D721Med (cell line): ENCODE measurements at places on chromosomes 12 and 14.

- DNase-seq = no peak
These were observed 619.4 kb upstream of the ATP2B1 start for GRCh38 chr12:90327793-90328743.

GRCh38 chr14:91669867-91670266 is 62.0 kb downstream of the CATSPERB start:
- no peak for DNase-seq

DNA sequence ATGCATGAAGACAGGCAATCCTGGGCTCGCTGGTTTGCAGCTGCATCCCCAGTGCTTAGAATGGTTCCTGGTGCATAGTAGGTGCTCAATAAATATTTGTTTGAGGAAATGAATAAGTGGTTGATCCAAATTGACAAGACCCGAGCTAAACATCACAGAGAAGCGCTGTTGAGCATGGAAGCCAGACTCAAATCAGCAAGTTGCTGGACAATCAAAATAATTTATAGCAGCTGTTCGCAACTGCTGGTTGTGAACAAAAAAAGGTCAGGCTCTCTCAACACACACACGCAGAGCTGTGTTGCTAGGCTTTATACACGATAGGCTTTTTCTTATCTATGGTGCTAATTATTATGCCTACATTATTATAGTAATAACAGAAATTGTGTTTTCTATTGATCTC is 190.2 kb downstream of the TBX5 start:
- no peak for DNase-seq

GRCh38 chr12:114361545-114361944 is 44.4 kb downstream of the TBX5 start:
- no peak for DNase-seq

DNA sequence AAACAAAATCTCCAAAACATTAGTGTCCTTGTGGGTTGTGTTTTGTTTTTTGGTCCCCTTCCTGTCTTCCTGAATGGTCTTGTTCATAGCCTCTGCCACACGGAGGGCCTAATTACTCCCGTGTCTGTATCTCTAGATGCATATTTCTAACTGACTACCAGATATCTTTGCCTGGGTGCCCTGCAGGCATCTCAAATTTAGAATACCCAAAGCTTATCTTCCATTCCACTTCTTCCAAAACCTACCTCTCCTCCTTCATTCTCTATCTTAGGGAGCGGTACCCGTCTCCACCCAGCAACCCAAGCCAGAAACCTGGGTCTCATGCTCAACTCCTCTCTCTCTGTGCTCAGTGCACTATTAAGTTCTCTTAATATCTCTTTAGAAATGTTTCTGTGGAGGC is 10.9 kb upstream of the METAP2 start:
- DNase-seq = no peak

DNA sequence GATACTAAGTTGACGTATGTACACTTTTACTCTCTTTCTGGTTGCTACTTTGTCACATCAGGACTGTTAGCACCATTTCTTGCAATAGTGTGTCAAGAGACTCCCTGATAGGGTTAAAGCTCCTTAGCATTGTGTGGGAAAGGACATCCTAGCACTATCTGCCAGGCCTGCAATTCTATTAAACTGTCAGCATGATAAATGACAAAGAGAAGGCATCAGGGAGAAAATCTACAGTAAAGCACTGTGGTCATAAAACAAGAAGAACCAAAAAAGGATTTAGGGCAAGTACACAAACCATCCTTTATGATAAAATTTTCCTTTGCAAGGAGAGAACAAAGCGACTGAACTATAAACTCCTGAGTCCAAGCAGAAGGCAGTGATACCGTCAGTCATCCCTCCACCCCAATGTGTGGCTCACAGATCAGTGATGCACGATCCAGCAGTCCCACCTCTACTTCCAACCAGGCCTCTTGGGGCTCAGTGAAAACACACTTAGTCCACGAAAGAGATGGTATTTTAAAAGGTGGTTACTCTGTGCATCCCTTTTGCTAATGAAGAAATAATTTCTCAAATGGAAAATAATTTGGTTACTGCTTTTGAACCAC is 31.4 kb upstream of the SLC35F4 start:
- no peak for DNase-seq

GRCh38 chr12:15646581-15646980 is 142.6 kb downstream of the EPS8 start:
- no peak for DNase-seq

DNA sequence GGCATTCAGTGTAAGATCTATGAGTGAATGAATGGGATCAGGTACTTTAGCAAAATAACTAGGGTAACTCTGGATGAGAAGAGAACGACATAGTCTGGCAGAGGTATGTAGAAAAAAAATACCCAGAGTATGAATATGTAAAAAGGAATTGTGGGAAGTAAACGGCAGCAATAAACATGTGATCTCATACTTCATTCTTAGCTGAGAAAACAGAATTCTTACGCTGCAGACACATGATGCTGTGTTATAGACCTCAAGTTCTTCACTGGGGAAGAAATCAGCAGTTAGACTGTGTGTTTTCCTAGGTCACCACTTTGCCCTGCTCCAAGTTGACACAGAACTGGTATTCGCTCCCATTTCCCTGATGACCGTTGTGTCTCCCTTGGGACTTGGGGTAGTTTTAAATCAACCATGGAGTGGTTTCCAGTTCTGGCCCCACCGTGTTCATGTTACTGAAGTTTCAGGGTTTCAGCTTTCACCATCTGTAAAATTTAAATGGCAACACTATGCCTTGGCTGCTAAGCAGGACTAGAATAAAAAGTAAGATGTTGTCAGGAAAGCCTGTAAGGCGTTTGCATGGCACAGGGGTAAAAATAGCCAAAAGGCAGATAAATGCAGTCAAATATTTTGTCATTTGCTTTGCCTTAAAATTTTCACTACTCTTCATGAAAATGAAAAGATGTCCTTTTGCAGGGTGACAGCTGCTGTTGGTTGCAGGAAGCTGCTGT is 223.7 kb downstream of the PELI2 start:
- DNase-seq = no peak

DNA sequence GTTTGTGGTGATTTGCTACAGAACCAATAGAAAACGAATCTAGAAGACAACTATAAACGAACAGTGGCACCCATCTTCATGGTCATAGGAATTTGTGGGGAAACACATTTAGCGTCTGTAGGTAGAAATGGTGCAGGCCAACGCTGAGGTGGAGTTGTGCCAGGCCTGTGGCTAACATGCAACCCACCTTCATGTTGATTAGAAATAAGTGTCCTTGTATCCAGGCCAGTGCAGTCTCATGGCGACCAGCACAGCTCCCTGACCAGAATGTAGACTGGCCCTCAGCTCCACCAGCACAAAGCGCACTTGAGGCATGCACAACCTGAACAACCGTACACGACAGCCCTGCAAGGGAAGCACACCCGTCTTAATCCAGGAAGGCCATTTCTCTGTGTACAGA is 187.0 kb downstream of the TMEM132D start:
- no peak for DNase-seq

DNA sequence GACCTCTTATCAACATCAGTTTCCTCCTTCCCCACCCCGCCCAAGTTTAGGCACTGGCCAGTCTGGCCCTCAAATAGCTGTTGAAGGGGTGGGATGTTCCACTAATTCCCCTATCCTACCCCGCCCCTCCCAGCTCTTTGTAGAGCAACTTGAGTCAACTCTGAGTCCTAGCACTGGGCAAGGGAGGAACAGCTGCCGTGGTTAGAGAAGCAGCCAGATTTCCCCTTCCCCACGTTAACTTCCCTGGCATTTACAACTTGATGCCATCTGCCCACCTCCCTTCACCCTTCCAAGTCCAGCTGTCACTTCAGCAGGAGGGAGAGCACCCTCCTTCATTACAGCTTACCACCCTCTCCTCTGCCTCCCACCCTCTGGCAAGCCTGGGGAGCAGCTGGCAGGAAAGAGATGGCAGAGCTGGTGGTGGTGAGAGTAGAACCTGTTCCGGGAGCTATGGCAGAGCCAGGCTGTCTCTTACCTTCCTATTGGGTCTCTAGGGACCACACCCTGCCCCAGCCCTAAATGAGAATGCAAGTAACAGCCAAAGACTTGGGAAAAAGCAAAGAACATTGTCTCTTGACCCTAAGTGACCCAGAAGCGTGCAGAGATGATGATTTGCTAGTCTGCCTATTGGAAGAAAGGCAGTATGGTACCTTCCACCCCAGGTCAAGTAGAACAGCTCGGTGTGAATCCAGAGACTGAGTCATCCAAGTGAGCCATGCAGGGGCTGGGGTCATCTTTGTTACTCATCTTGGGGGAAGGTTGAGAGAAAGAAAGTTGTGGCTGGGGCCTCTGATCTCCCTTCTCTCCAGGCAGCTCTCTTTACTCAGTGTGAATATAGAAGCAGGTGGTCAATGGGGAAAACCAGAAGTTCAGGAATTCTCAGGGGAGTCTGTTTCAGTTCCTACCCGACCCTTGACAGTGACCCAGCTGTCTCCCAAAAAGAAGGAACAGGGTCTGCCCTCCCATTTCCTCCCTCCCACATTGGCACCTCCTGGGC is 1.5 kb downstream of the BLOC1S1 start:
- DNase-seq = no peak

DNA sequence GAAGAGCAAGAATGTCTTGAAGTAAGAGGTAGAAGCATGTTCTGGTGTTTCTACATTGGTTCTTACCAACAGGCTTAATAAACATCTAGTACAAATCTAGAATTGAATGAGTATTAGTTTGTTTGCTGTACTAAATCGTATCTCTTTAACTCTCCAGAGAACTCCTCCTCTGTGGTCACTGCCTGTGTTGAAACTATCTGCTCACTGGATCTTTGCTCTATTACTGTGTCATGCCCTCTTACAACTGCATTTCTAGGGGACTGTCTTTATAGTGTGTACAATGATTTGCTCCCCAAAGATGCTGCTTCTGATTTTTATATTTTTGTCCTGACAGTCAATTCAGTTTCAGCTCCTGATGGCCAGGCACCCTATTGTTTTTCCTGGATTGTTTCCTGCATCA is 50.1 kb upstream of the E2F7 start:
- no peak for DNase-seq

DNA sequence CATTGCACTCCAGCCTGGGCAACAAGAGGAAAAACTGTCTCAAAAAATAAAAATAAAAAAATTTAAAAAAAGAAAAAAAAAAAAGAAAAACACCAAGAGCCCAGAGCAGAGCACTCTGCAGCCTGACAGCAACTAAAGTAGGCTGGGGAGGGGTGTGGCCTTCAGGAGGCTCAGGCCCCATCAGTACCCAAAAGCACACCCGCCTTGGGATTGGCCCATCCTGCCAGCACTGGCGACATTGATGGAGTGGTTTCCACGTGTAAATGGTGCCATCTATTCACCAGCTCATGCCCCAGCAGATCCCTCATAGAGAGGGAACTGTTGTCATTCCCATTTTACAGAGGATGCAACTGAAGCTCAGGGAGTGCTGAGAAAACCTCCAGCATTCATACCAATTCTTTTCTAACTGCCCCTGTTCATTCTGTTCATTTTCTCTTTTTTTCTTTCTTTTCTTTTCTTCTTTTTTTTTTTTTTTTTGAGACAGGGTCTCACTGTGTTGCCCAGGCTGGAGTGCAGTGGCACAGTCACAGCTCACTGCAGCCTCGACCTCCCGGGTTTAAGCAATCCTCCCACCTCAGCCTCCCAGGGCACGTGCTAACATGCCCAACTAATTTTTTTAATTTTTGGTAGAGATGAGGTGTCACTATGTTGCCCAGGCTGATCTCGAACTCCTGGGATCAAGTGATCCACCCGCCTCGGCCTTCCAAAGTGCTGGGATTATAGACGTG is 89.3 kb downstream of the IRF2BPL start:
- DNase-seq = no peak

DNA sequence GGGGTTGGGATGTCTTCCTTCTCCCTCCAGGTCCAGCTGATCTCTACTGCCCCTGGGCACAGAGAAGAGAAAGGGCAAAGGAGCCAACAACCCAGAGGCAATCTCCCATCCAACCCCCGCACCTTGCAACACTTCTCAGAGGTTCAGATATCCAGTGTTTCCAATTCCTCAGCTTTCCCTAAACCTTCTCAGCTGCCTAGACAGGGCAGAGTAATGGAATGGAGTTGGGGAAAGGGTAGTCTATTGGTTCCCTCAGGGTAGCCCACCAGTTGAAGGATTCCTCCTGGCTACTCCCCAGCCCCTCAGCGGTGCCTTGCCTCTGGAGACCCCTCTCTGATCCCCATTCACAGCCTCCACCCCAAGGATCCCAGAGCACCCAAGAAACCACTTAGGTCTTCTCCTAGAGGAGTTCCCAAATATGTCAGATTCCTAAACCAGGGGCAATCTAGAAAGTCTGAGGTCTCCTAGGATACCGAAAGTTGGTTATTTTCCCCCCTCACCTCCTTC is 537 bp downstream of the NFE2 start:
- no peak for DNase-seq

- DNase-seq = no peak
These were observed 128.0 kb downstream of the BCAT1 start for GRCh38 chr12:24820872-24821271.

- DNase-seq = no peak
These were observed 381.0 kb downstream of the SNAPC1 start for GRCh38 chr14:62143245-62143644.

DNA sequence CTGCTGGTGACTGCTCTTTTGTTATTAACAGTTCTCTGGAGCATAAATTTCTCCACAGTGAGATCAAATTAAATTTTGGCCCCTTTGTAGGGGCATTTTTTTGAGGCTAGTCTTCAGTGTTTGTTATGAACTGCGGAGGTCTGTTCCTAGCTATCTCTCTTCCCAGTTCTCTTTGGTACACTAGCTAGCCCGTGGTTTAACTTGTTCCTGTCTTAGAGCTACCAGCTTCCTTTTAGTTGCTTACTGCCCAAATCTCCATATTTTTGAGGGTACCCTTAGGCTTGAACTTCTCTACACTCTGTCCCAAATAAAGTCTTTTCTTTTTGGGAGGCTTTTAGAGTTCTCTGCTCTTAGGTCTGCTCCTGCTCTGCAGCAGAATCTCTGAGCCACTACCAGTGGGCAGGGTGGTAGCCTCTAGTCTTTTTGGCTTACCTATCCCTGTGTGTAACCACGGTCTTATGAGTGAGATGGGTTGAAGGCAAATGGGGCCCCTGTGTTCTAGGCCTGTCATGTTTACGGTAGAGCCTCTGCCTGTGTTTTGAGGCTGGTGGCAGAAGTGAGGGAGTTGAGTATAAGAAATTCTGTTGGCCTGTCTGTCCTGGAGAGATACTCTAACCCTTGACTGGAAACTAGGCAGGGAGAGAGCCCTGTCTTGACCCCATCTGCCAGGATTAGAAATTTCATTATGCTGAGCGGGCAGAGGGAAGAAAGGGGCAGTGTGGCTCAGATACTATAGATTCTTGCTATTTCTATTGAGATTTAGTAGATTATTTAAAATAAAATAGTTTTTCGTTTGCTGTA is 21.0 kb downstream of the CNOT2 start:
- DNase-seq = no peak

- no peak for DNase-seq
These were observed 5.7 kb upstream of the IGFBP6 start for GRCh38 chr12:53091756-53092155.
